T-cell (primary cell): ENCODE measurements at places on chromosomes 11 and 22.

- no peak for DNase-seq
Observed at GRCh38 chr22:22684580-22685561, 40.5 kb downstream of the GGTLC2 start.

- DNase-seq: no peak
Observed at GRCh38 chr22:44153710-44154109, 27.0 kb upstream of the PARVG start.

DNA sequence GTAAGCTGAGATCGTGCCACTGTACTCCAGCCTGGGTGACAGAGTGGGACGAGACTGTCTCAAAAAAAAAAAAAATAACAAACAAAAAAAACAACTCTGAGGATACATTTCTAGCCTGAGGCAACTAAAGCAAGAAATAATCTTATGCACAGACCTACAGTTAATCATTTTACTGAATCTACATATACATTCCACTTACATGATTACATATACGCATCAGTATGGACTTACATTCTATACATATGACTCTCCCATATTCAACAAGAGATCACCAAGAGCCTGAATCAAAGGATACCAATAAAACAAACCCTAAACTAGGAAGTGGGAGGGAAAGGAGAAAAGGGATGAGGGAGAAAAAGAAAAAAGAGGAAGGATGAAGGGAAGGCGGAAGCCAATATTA is 1.1 kb downstream of the ALG8 start:
- DNase-seq: no peak

- DNase-seq: no peak
Observed at GRCh38 chr22:35967046-35967397, 61.6 kb downstream of the RBFOX2 start.

DNA sequence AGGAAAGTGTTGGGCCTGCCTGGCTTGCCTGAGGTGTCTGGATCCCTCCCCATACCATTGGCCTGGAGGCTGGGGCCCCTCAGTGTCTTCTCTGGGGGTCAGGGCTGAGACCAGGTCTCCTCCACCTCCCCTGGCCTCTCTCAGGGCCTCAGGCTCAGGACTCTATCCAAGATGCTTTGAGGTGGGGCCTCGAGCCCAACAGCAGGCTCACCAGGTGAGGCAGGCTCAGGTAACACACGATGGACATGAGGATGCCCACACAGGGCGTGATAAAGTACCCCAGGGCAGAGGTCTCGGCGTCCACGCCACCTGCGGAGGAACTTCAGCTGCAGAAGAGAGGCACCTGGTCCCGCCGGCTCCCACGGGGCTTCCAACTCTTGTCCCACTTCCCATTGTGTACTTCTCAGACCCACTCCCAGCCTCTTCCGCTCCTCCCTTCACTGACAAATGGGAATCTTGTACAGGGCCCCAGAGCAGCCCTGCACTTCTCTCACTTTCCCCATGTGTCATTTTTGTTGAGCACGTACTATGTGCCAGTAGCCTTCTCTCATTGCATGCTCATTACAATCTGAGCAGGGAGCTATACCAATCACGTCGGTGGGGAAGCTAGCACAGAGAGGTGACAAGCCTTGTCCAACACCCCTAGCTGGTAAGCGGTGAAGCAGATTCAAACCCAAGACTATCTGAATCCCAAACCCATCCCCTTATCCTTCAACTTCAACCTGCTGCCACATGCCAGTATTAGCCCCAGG is 3.8 kb downstream of the SLC29A2 start:
- DNase-seq: no peak

DNA sequence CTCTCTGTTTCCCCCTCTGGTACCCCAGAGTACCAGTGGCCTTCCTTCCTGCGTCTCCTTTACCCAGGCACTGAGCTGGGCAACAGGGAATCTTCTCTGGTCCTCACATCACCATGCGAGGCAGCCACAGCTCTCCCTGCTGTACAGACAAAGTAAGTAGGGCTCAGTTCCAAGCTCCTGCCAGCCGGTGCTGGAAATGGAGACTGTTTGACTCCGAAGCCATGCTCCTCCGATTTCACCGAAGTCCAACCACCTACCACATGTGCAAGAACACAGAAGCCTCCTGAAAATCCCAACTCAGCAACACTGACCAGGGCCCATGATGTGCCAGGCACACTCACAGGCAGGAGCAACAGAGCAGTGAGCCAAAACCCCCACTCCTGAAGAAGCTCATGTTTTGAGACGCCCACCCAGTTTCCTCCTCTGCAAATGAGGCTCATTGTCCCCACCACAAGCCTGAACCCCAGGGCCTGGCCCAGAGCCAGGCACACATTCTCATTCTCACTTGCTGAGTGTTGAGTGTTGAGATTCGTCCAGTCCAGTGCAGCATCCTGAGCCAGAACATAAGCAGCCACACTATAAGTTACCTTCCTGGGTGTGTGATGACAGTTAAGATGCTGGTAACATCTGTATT is 156.0 kb downstream of the MPPED1 start:
- no peak for DNase-seq

DNA sequence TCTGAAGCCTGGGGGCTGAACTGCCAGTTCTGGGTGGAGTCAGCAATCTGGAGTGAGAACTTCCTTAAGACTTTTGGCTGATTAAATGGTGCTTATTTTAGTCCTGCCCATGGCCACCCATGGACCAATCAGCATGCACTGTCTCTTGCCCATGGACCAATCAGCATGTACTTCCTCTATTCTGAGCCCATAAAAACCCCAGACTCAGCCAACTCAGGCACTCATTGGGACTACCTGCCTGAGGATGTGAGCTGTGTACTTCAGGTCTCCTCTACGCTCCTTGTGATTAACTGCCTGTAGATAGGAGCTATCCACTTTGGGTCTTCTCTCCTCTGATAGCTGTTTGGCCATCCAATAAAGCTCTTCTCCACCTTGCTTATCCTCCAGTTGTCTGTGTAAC is 342.3 kb upstream of the CCDC179 start:
- DNase-seq: no peak

GRCh38 chr11:92212530-92212929 is 12.1 kb upstream of the FAT3 start:
- no peak for DNase-seq

DNA sequence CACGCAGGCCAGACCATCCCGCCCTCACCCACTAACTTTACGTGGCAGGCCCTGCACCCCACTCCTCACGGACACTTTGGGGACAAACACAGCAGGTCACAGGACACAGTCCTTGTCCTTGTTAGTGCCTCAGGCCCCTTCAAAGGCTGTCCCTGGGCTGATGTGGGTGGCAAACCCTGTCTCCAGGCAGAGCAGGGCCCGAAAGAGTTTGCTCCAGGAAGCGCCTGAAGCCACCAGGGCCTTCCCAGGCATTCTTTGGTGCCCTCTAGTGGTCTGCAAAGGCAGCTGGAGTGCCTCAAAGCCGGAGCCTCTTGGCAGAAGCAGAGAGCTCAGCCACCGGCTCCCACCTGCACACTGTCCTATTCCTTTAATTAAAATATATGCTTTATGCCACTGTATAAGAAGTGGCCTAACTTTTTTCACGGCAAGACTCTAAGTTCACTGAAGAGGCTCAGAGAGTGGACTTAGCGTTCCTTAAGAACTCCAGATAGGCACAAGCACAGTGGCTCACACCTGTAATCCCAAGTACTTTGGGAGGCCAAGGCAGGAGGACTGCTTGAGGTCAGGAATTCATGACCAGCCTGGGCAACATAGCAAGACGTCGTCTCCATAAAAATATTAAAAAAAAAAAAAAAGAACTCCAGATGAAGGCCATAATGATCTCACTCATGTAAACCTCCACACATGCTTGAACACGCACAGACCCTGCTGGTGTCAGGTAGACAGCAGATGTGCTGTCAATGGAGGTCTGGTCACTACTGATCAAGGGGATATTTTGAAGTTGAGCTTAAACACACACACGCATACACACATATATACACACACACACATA is 11.1 kb downstream of the TXN2 start:
- DNase-seq: peak; percentile 81

- DNase-seq: no peak
Observed at GRCh38 chr11:95388086-95388485, 157.1 kb upstream of the SESN3 start.

GRCh38 chr22:24181996-24182899 is 961 bp downstream of the SUSD2 start:
- DNase-seq: no peak

DNA sequence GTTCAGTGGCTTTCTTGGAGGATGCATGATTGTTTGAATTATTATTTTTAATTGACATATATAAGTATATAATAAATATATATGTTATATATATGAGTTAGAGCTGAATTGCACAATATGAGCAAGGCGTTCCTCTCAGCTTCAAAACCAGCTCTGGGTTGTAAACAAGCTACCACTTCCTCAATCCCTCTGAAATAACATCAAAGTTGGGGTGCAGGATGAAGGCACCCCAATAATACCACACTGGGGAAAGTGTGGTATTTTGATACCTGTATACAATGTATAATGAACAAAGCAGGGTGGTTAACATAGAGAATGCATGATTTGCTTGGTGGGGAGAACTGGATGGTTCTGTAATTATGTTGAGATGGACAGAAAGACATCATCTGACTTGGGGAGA is 1.7 kb upstream of the SORL1 start:
- DNase-seq: no peak

GRCh38 chr22:50342651-50343540 is at the start of gene PPP6R2:
TSS of gene PPP6R2 (plus strand) at chr22:50343327. CDS start at chr22:50393909, 50,582 bp downstream.
- DNase-seq: peak; percentile 87

- no peak for DNase-seq
Observed at GRCh38 chr11:71144010-71144409, 108.4 kb downstream of the SHANK2 start.

- no peak for DNase-seq
Observed at GRCh38 chr11:122020902-122021301, 95.1 kb downstream of the BLID start.

DNA sequence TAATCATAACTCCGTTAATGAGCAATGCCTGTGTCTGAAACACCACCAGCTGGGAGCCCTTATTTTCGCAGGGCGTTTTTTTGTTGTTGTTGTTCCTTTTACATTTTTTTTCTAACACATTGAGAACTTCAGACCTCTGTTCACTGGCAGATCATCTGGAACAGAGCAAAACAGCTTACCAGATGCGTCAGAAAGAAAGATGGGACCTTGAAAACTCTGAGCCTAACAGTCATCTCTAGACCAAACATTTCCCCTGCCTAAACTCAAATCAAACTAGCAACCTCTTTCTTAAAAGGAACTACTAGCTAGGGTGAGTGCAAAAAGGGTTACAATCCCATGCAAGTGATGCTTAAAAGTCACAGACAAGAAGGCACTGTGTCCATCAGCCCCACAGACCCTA is 93.2 kb downstream of the PLEKHA7 start:
- no peak for DNase-seq

GRCh38 chr22:35328472-35328885 is 28.8 kb downstream of the TOM1 start:
- no peak for DNase-seq

GRCh38 chr22:32752816-32753520 is 48.5 kb upstream of the TIMP3 start:
- no peak for DNase-seq

GRCh38 chr11:87290304-87290922 is 252.7 kb downstream of the TMEM135 start:
- DNase-seq: no peak

DNA sequence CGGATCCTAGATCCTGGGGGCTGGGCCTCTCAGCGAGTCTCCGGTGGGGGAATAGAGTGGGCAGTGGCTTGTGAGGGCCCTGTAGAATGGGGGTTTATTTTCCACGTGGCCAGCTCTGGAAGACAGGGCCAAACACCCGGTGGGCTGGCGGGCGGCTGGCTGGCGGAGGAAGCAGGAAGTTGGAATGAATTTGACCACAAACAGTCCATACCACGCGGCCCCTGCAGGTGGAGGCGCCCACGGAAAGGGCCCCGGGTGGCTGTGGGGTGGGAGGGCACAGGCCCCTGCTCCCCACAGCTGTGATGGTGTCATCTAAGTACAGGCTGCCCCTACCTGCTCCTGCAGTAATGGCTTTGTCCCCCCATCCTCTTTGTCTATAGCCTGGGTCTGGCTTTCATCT is 15.1 kb downstream of the MCAT start:
- no peak for DNase-seq

DNA sequence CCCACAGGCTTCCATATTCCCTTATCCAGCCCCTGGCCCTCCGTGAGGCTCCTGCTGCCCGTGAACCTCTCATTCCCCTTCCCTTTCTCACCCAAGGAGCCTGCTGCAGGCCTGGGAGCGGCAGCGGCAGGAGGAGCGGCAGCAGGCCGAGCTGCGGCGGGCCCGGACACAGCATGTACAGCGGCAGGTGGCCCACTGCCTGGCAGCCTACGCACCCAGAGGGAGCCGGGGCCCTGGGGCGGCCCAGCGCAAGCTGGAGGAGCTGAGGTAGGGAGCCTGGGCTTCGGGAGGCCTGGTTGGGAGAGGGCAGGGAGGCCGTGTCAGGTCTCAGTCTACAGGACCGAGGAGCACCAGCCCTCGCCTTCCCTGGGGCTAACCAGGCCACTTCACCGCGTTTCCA is 8.1 kb upstream of the SART1 start:
- no peak for DNase-seq

GRCh38 chr11:72522186-72522585 is 87.9 kb upstream of the CLPB start:
- no peak for DNase-seq

GRCh38 chr22:38733329-38733723 is 22.5 kb downstream of the SUN2 start:
- DNase-seq: peak; percentile 38

DNA sequence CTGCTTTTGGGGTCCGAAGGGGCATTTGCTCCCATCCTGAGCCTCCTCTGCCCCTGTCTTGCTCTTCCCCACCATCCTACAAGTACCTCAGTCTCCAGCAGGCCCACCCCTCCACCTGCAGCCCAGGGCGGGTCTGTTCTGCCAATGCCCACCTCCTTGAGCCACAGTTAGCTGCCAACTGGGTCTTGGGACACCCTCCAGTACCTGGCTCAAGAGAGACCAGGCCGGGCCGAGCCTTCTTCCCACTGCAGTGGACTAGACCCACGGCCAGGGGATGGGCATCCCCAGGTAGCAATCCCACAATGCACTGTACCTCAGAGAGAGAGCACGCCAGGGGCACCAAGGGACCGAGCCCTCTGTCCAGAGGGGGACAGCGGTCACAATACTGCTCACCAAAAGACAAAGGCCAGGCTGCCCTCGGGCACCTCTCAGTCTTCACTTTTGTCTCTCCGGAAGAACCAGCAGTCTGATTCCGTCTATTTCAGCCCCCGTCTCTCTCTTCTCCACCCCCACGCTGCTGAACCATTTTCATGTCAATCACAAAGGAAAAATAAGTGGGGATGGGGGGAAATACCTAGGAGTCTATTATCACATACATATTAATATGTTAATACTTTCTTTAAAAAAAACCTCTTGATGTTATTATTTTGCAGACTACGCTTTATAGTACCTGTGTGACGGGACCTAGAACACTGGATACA is 51.7 kb downstream of the SYT13 start:
- DNase-seq: no peak
